GM23248 (cell line): ENCODE measurements at places on chromosomes 11 and 22. TPM values are rescaled to one million over a fixed set of nuclear protein-coding genes. Genes with fewer than 3 reads are reported as not detected.

The TRIM51 gene
- total RNA-seq: not detected in 2 replicates

The VSTM5 gene
- not detected in 2 replicates for total RNA-seq

The TEAD1 gene
- 144 and 159 TPM in 2 replicates for total RNA-seq

The C11orf16 gene
- not detected in 2 replicates for total RNA-seq
